Naive thymus-derived CD8-positive, alpha-beta T cell (primary cell): ENCODE measurements at places on chromosomes 3 and 15. TPM values are rescaled to one million over a fixed set of nuclear protein-coding genes. Genes with fewer than 3 reads are reported as not detected.

KLHL40 gene
- not detected for total RNA-seq

DNA sequence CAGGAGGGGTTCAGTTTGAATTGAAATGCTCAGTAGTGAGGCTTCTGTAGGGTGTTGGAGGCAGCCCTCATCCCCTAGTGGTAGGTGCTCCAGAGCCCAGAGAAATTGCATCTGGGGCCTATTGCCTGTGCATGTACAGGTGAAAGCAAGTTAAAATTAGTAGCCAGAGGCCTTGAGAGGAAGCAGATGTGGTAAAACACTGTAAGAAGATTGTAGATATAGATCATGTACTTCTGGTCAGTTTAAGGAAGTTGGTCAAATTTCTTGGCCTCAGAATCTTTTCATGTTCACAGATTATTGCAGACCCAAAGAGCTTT, 34.6 kb downstream of the IGSF10 start:
- no peak overlapping the region for H3K4me3 ChIP-seq
- DNase-seq, result no peak
- H3K36me3 ChIP-seq, result peaks cover 4% of the 10 kb centered on the region
- H3K27ac ChIP-seq, result no peak overlapping the region
- no peaks in the 10 kb centered on the region for H3K4me1 ChIP-seq

PIGZ gene
- total RNA-seq, result 0.19 TPM

OR5K2 gene
- not detected for total RNA-seq

GRCh38 chr3:30496066-30496966, 110.1 kb upstream of the TGFBR2 start:
- no peaks in the 10 kb centered on the region for H3K36me3 ChIP-seq
- no peak for DNase-seq
- H3K4me1 ChIP-seq, result peaks cover 16% of the 10 kb centered on the region
- peak overlapping the region; percentile 76 for H3K4me3 ChIP-seq

LRRC3B gene
- total RNA-seq, result not detected

- no peaks in the 10 kb centered on the region for H3K36me3 ChIP-seq
- peaks cover 7% of the 10 kb centered on the region for H3K4me1 ChIP-seq
- H3K27ac ChIP-seq, result peak overlapping the region; percentile 69
- DNase-seq, result no peak
- peak overlapping the region; percentile 89 for H3K4me3 ChIP-seq
Observed at GRCh38 chr3:138914870-138915502, 32.0 kb downstream of the FOXL2 start.

DNA sequence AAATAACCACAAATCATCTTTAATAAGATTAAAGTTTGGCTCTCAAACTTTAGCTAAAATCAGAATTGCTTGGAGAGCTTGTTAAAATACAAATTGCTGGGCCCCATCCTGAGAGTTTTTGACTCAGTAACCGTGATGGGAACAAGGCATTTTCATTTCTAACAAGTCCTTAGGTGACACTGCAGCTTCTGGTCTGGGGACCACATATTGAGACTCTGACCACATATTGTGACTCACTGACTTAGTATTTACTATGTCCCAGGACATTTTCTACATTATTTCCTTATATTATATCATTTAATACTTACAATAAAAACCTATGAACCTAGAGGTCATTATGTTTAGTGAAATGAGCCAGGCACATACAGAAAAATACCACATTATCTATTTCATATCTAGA, 164.5 kb downstream of the ZMAT3 start:
- no peak overlapping the region for H3K27ac ChIP-seq
- H3K4me3 ChIP-seq, result no peak overlapping the region
- H3K27me3 ChIP-seq, result peaks cover 8% of the 10 kb centered on the region
- no peaks in the 10 kb centered on the region for H3K4me1 ChIP-seq
- DNase-seq, result no peak

NEO1 gene
- 8.5 TPM for total RNA-seq

SUCNR1 gene
- not detected for total RNA-seq

GRCh38 chr15:77475898-77476297, 55.2 kb downstream of the HMG20A start:
- H3K27me3 ChIP-seq, result no peaks in the 10 kb centered on the region
- H3K36me3 ChIP-seq, result peaks cover 88% of the 10 kb centered on the region
- DNase-seq, result no peak
- peaks cover 2% of the 10 kb centered on the region for H3K4me1 ChIP-seq

DNA sequence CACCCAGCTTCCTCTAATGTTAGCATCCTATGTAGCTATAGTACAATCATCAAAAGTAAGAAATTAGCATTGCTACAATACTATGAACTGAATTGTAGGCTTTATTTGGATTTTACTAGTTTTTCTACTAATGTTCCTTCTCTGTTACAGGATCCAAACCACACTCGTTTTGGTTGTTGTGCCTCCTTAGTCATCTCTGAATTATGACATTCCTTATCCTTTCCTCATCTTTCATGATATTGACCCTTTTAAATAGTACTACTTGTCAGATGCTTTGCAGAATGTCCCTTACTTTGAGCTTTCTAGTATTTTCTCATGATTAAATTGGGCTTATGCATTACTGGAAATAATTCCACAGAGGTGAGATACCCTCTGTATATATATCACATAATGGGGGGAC, 265.4 kb downstream of the VPS13C start:
- H3K27ac ChIP-seq, result no peak overlapping the region
- H3K27me3 ChIP-seq, result peaks cover 21% of the 10 kb centered on the region
- H3K4me1 ChIP-seq, result no peaks in the 10 kb centered on the region
- no peak for DNase-seq

DNA sequence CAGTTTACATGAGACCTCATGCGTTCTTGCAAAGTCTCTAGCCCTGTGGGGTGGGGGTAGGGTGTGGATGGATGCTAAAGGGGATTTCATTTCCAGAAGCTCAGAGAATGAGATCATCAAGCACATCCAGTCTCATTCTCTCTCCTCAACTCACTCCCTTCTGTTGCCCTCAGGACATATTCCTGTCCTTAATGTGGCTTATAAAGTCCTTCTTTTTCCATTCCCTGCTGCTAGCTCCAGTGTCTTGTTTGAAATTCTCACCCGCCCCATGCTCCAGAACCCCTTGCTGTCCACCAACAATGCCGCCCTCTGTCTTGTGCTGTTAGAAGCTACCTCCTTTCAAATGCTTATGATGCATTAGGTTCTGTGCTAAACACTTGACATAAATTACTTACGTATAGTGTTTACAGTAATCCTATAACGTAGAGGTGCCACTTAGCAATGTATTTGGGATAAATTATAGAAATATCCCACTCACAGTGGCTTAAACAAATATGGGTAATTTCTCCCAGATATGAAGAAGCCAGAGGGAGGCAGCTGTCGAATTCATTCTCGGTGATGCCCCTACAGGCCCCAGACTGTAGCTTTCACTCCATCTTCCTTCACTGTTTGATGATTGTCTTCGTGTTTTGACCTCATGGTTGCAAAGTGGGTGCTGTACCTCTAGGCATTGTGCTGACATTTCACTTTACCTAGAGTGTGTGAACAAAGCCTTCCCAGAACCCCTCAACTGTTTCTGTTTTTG, 273.1 kb upstream of the TBL1XR1 start:
- no peak overlapping the region for H3K4me3 ChIP-seq
- H3K4me1 ChIP-seq, result peaks cover 2% of the 10 kb centered on the region
- H3K27me3 ChIP-seq, result no peaks in the 10 kb centered on the region
- no peaks in the 10 kb centered on the region for H3K36me3 ChIP-seq

- H3K27ac ChIP-seq, result peak overlapping the region; percentile 80
- DNase-seq, result peak; percentile 38
- peak overlapping the region; percentile 25 for H3K4me3 ChIP-seq
- H3K36me3 ChIP-seq, result peaks cover 9% of the 10 kb centered on the region
- H3K4me1 ChIP-seq, result peaks cover 99% of the 10 kb centered on the region
Observed at GRCh38 chr3:187015903-187016638, 85.7 kb downstream of the ST6GAL1 start.

GRAMD2A gene
- not detected for total RNA-seq

GRCh38 chr15:54707805-54708752, 488.7 kb downstream of the RSL24D1 start:
- H3K4me1 ChIP-seq, result no peaks in the 10 kb centered on the region
- H3K36me3 ChIP-seq, result no peaks in the 10 kb centered on the region
- no peak for DNase-seq

DNA sequence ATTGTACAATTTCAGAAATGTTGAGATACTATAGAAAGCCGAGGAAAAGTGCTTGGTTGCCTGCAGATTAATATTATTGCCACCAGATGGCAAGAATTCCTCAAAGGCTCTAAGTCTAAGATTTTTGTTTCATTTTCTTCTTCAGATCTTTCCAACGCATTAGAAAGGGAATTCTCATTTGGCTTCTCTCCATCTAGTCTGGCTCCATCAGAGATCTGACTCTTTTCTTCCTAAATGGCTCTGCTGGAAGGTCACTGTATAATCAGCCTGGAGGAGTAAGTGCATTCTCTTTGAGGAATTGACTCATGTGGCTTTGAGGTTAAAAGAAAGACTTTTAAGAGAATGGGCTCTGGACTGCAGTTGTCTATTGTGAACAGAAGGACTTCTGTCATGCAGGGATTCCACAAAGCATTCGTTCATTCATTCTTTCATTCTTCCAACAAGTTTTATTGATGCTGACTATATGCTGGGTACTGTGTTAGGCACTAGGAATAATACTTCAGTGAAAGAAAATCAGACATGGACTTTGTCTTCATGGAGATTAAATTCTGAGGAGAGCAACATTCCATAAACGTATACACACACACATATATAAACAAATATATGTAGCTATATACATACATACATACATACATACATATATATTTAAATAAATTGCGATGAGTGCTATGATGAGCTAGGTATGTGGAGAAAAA, 55.3 kb downstream of the SLC28A2 start:
- peak overlapping the region; percentile 64 for H3K4me3 ChIP-seq
- H3K27me3 ChIP-seq, result peaks cover 29% of the 10 kb centered on the region
- H3K4me1 ChIP-seq, result peaks cover 8% of the 10 kb centered on the region
- H3K36me3 ChIP-seq, result no peaks in the 10 kb centered on the region

ACAP2 gene
- total RNA-seq, result 81.0 TPM

CHDH gene
- total RNA-seq, result 0.25 TPM

- no peak overlapping the region for H3K4me3 ChIP-seq
- DNase-seq, result no peak
- H3K36me3 ChIP-seq, result no peaks in the 10 kb centered on the region
- H3K27ac ChIP-seq, result no peak overlapping the region
- H3K4me1 ChIP-seq, result peaks cover 27% of the 10 kb centered on the region
Observed at GRCh38 chr15:74386496-74387140, 19.2 kb upstream of the CYP11A1 start.

- DNase-seq, result peak; percentile 25
- peaks cover 19% of the 10 kb centered on the region for H3K27me3 ChIP-seq
- no peak overlapping the region for H3K4me3 ChIP-seq
- H3K4me1 ChIP-seq, result no peaks in the 10 kb centered on the region
- no peaks in the 10 kb centered on the region for H3K36me3 ChIP-seq
Observed at GRCh38 chr15:88274553-88275460, 18.3 kb upstream of the NTRK3 start.

DNA sequence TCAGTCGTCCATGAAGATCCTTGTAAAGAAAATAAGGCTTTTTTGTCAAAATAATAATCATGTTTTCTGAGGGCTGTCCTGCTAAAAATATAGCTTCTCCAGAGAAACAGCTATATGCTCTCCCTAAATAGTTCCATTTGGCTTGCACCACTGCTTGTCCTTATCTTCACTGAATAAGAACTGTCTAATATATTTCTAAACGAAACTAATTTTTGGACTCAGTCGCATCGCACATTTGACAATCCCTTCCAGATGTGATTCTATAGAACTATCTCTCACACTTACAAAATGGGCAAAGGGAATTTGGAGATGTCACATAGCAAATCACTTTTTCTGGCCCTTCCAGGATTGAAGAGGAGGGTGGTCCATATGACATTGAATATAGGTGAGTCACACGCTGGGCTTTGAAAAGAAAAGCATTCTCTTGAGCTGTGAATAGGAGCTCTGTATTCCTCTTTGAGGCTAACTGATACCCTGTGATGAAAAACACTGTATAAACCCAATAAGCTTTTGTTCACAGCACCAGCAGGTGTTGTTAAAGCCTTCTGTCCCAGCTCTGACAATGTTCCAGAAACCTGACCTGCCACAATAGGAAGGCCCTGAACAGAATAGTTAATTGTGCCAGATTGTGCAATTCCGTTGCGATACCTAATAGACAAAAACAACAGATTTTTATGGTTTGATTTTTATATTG, 1144.2 kb downstream of the ROBO2 start:
- no peak for DNase-seq
- H3K27ac ChIP-seq, result no peak overlapping the region
- H3K4me3 ChIP-seq, result no peak overlapping the region
- H3K27me3 ChIP-seq, result no peaks in the 10 kb centered on the region
- H3K36me3 ChIP-seq, result no peaks in the 10 kb centered on the region

DNA sequence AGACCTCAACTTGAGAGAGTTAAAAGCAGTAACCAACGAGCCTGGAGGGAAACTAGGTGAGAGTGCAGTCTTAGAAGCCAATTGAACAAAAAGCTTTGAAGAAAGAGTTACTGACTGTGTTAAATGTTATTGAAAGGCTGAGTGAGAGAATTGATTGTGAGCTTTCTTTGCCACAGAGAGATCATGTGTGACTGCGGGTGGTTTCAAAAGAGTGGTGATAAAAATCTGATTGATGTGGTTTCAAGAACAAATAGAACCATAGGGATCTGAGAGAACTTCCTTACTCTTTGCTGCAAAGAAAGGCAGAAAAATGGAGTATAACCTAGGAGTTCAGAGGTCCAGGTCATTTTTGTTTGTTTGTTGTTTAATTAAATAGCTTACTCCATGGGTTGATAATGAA, 759.9 kb upstream of the ALCAM start:
- H3K4me3 ChIP-seq, result no peak overlapping the region
- no peak for DNase-seq
- no peaks in the 10 kb centered on the region for H3K36me3 ChIP-seq
- no peaks in the 10 kb centered on the region for H3K4me1 ChIP-seq
- H3K27ac ChIP-seq, result no peak overlapping the region

GRCh38 chr3:127170814-127171213, 22.1 kb upstream of the PRR23E start:
- H3K4me1 ChIP-seq, result peaks cover 2% of the 10 kb centered on the region
- peaks cover 36% of the 10 kb centered on the region for H3K27me3 ChIP-seq
- no peaks in the 10 kb centered on the region for H3K36me3 ChIP-seq
- DNase-seq, result no peak
- no peak overlapping the region for H3K27ac ChIP-seq

DNA sequence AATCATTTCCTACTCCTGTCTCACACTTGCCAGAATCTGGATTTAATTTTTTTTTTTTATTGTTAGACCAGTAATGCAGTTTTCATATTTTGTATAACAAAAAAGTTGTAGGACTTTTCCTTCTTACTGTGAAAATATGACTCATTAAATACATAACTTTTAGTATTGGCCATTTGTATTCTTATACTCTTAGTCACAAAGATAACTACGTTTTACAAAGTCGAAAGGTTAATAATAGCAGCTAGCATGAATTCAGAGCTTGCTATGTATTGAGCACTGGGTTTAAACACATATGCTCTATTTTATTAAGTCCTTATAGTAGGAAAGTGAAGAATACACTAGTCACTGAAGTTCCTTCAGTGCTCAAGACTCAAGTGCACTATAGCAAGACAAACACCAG, 43.1 kb downstream of the LRRN1 start:
- no peak overlapping the region for H3K4me3 ChIP-seq
- DNase-seq, result no peak
- H3K27ac ChIP-seq, result no peak overlapping the region
- no peaks in the 10 kb centered on the region for H3K4me1 ChIP-seq

CCDC71 gene
- total RNA-seq, result 44.7 TPM

GRCh38 chr3:12462159-12462947, 21.9 kb upstream of the TSEN2 start:
- peak overlapping the region; percentile 75 for H3K4me3 ChIP-seq
- peaks cover 9% of the 10 kb centered on the region for H3K4me1 ChIP-seq
- H3K27ac ChIP-seq, result peak overlapping the region; percentile 83
- H3K36me3 ChIP-seq, result no peaks in the 10 kb centered on the region
- no peaks in the 10 kb centered on the region for H3K27me3 ChIP-seq
